ENCODE measurements at places on chromosomes 13 and 19. TPM values are rescaled to one million over a fixed set of nuclear protein-coding genes. Genes with fewer than 3 reads are reported as not detected.

DNA sequence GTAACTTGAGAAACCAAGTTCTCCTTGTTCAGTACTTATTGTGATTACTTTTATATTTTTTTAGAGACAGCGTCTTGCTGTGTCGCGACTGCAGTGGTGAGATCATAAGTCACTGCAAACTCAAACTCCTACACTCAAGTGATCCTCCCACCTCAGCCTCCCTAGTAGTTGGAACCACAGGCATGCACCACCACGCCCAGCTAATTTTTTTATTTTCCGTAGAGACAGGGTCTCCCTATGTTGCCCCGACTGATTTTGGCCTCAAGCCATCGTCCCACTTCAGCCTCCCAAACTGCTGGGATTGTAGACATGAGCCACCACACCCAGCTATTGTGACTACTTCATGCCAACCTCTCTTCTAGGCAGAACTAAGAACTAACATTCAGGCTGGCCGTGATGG, 8.3 kb downstream of the C19orf53 start:
- H3K4me3 ChIP-seq, result no peak overlapping the region
- peaks cover 19% of the 10 kb centered on the region for H3K4me1 ChIP-seq
- no peak overlapping the region for H3K27ac ChIP-seq
- DNase-seq, result no peak

The CYP2F1 gene
- total RNA-seq, result not detected

- no peaks in the 10 kb centered on the region for H3K36me3 ChIP-seq
- peak within 1 kb of the TSS; percentile 73 for H3K4me3 ChIP-seq
- peaks cover 33% of the 10 kb centered on the region for H3K4me1 ChIP-seq
Measured at GRCh38 chr19:14072535-14073260, at the start of gene MISP3. Gene MISP3 (plus strand): TSS chr19:14072786. CDS start chr19:14073310, 524 bp downstream.

The C19orf81 gene
- not detected for total RNA-seq

DNA sequence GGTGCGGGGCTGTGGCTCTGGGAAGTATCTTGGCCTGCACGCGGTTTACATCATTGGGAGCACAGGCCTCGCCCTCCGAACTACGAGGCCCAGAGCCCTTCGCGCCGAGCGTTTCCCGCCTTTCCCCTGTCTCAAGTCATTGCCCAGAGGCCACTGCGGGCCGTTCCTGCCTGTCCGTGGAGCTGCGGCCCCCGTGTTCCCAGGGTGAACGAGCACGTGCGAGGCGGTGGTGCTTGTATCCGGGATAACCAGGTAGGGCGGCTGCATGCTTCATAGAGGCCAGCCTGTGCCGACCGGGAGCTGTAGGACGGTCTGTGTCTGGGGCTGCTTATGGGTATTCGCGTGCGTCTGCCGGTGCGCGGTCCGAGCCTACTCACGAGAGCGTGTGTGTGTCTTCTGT, 32.5 kb downstream of the ZNF527 start:
- no peaks in the 10 kb centered on the region for H3K27me3 ChIP-seq
- H3K36me3 ChIP-seq, result no peaks in the 10 kb centered on the region
- DNase-seq, result no peak
- H3K27ac ChIP-seq, result no peak overlapping the region

DNA sequence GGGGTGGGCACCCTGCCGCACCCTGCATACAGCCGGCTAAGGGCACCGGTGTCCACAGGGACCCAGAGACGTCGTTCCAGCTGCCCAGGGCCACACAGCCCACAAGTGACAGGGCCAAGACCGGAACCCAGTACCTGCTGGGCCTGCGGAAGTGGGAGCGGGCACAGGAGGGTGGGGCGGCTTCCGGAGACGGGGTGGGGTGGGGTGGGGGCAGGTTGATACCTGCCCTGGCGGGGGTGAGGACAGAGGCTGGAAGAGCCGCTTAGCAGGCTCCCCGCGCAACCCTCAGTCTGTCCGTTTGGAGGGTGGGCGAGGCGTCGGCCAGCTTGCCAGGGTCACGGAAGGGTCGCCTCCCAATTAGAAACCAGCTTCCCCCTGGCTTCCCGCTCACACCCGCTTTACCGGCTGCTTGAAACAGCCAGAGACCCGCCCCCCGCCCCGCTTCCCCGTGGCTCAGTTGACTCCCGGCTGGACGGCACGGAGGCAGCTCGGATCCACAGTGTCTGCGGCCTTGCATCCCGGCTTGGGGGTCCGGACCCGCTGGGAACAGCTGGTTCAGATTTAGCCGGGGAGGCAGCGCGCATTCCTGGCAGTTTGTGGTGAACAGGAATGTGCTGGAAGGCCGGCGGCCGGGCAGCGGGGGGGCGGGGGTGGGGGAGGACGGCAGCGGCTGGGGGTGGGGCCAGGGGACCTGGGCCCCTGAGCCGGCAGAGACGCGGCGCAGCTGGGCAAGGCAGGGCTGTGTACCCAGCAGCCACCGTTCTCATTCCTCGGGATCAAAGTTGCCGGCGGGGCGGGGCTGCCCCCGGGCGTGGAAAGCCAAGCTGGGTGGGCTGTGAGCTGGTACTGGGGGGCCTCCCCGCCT, 1.9 kb downstream of the CNN2 start:
- H3K4me3 ChIP-seq, result peak overlapping the region; percentile 92
- H3K4me1 ChIP-seq, result peaks cover 44% of the 10 kb centered on the region
- peak overlapping the region; percentile 89 for H3K27ac ChIP-seq
- peak; percentile 49 for DNase-seq

The SULT2B1 gene
- not detected for total RNA-seq

The ZNF726 gene
- 12.6 TPM for total RNA-seq

The CELF5 gene
- total RNA-seq, result 0.24 TPM

DNA sequence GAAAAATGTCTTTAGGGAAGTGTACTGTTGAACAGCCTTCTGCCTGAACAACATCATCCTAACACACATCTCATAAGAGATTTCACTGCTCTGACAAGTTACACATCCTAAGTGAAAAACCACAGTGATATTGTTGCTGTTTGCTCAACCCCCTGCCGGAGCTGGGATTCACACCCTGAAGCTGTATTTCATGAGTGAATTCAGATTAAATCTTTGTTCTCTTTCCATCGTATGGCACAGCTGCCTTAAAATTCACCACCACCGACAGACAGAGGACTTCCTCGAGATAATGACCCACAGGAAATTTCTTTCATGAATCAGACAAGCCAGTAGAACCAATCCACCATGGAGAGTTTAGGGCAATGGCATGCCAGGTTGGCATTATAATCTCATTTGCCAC, 280.8 kb downstream of the DCT start:
- H3K27me3 ChIP-seq, result no peaks in the 10 kb centered on the region
- no peak overlapping the region for H3K27ac ChIP-seq
- no peak for DNase-seq
- no peaks in the 10 kb centered on the region for H3K4me1 ChIP-seq
- no peaks in the 10 kb centered on the region for H3K36me3 ChIP-seq
- no peak overlapping the region for H3K4me3 ChIP-seq

The PRMT1 gene
- 529 TPM for total RNA-seq

The KLHL1 gene
- total RNA-seq, result not detected

- DNase-seq, result no peak
- no peaks in the 10 kb centered on the region for H3K27me3 ChIP-seq
- H3K27ac ChIP-seq, result no peak overlapping the region
- H3K36me3 ChIP-seq, result no peaks in the 10 kb centered on the region
- H3K4me3 ChIP-seq, result no peak overlapping the region
- H3K4me1 ChIP-seq, result no peaks in the 10 kb centered on the region
Measured at GRCh38 chr13:33958964-33959363, 141.0 kb downstream of the RFC3 start.

DNA sequence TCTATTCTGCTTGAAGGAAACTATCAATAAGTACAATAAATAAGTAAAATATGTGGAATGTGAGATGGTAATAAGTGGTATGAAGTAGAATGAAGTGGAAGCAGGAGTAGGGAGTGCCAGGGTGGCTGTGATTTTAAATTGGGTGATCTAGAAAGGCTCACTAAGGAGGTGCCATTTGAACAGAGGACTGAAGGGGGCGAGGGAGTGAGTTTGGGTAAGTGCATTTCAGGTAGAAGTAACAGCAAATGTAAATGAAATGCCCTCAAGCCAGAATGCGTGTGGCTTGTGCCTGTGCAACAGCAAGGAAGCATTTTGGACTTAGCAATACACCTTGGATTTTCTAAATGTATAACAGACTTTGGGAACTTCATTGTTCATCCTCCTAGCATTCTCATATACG, 77.1 kb downstream of the CCNA1 start:
- H3K4me3 ChIP-seq, result no peak overlapping the region
- no peak overlapping the region for H3K27ac ChIP-seq

The FPR1 gene
- total RNA-seq, result not detected

GRCh38 chr19:43759515-43759914, 4.8 kb upstream of the SMG9 start:
- no peaks in the 10 kb centered on the region for H3K36me3 ChIP-seq
- no peak overlapping the region for H3K4me3 ChIP-seq
- H3K27ac ChIP-seq, result no peak overlapping the region

DNA sequence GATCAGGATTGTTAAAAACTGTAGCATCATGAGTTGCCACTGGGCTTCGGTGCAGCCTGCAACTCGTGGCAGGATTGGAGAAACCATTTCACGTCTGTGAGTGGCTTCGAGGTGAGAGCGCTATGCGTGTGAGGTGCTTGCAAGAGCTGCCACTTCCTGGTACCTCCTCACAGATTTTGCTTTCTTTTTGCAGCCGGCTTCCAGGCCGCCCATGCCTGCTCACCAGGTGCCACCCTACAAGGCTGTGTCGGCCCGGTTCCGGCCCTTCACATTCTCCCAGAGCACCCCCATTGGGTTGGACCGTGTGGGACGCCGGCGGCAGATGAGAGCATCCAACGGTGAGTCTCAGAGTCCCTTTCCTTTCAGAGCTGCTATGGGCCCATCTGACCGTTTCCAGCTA, 57.9 kb upstream of the C1QTNF9 start:
- H3K36me3 ChIP-seq, result no peaks in the 10 kb centered on the region
- peak overlapping the region; percentile 85 for H3K27ac ChIP-seq
- H3K27me3 ChIP-seq, result no peaks in the 10 kb centered on the region
- H3K4me3 ChIP-seq, result peak overlapping the region; percentile 89
- peak; percentile 89 for DNase-seq

DNA sequence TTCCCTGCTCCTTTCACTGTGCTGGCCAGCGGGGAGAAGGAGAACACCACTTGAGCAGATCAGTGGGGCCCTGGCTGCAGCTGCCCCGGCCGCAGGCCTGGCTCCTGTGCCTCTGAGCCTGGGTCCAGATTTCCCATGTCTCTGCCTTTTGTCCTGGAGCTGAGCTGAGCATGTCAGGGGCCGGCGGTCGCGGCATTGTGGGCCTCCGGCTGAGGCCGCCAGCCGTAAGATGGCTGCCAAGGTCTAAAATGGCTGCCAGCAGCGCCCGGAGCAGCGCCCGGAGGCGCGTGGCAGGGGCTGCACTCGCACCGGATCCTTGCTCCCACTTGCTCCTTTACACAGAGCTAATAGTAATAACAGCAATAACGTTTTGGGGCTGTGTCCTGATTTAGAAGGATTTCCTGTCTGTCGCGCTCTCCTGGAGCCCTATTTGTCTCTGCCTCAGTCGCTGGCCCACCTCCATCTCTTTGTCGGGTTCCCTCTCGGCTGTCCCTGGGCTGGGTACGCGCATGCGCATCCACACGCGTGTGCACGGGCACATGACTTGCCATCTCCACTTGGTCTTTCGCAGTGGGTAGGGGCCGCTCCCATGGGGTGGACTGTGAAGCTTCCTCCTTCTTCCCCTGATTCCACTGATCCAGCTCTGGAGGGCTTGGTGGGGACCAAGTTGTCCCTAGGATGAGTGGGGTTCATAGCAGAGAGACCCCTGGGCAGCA, 32.1 kb downstream of the LYL1 start:
- no peaks in the 10 kb centered on the region for H3K27me3 ChIP-seq
- no peaks in the 10 kb centered on the region for H3K36me3 ChIP-seq
- H3K4me1 ChIP-seq, result no peaks in the 10 kb centered on the region
- H3K27ac ChIP-seq, result no peak overlapping the region
- no peak overlapping the region for H3K4me3 ChIP-seq

Data from CD8-positive, alpha-beta memory T cell (primary cell).